ENCODE measurements at places on chromosomes 16 and 17.

DNA sequence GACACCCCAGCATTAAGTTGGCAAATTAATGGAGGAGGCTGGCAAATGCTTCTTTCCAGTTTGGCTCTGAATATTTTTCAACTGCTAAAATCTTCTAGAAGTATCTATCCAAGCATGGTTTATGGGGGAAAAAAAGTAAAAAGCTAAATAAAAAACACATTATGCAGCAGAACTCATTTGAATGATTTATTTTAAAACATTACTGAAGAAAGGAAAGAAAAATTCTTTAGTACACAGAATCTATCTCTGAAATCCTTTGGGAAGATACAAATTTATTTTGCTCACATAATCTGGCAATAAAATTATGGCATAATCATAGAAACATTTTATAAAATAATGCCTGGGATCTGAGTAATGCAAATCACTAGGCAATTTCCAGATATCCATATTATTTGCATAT, 328.1 kb upstream of the MON1B start:
- DNase-seq = no peak

- DNase-seq = no peak
Observed at GRCh38 chr17:16483021-16483645, 8.9 kb downstream of the LRRC75A start.

DNA sequence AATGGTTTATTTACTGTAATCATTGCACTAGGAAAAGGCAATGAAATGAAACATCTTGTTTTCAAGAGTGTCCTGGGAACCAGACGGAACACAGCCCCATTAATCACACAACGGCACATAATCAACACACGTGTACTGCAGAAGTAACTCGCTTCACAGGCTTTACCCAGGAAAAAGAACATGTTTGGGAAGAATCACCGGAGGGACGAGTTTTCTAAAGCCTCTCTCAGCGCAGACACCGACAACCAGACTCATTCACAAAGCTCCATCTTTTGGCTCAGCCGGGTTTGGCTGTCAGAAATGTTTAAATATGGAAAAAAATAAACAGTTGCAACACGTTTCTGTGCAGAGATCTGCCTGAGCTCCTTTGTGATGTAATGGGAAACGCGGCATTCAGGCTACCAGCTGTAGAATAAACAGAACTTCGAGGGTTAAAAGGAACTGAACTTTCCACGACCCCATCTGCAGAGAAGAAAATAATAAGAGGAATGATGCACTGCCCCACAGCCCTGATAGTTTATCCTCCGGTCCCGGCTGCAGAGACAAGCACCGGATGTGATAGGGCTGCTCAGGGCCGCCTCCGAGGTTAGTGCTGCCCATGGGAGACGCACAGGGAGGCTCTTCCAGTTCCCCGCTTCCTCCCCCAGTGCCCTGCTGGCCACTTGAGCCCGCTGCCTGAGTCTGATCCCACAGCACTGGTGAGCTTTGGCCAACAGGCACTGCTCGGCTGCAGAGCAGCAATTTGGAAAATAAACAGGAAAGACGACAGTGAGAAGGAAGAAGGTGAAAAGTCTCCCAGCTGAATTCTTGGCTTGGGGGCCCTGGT, 119.8 kb downstream of the HIC1 start:
- DNase-seq = no peak

- peak; percentile 9 for DNase-seq
Observed at GRCh38 chr16:5604770-5605169, 507.2 kb upstream of the EEF2KMT start.

DNA sequence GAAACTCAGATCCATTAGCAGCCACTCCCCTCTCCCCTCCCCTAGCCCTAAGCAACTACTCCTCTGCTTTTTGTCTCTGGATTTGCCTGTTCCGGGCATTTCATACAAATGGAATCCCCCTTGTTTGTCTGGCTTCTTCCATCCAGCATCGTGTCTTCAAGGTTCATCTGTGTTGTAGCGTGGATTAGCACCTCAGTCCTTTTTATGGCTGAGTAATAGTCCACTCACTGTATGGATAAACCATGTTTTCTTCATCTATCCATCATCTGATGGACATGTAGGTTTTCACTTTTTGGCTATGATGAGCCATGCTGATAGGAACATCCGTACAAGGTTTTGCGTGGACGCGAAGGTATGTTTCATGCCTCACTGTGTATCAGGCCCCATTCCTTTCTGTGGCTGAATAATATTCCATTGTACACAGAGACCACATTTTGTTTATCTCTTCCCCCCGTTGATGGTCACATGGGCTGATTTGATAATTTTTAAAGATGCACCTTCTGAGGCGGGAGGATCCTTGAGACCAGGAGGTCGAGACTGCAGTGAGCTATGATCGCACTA, 8.9 kb upstream of the GSE1 start:
- DNase-seq = no peak

DNA sequence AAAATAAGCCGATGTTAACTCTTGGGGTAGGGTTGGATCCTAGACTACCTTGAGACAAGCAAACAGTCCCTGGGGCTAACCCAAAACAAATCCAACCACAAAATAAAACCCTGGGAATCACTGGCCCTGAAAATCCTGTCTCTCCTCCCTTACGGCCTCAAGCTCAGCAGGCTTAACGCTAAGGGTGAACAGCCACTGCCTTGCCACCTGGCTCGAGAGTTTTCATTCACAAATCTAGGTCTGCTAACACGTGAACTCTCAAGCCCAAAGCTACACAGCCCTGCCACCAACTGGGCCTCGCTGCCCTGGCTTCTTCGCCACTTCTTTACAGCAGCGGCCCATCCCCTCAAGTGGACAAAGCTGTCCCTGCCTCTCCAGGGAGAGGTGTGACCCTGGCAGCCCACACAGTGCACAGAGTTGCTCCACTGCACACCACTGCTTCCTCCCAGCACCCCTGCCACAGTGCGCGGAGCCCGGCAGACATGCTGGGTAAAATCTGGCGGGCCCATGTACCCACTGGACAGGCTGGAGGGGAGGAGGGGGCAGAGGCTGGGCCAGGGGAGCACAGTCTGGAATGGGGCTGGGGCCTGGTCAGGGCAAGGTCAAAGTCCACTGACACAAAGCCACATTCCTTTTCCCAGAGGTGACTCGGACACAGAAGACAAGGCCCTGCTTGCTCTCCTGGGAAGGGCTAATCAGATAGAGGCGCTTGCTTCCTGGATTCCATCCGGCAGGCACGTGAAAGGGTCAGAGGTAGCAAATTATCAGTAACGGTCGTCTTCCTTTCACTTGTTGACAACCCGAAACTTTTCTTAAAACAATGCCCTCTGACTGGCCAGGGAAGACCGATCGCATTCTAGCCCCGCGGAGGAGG, 996 bp downstream of the PCYT2 start:
- DNase-seq = no peak

DNA sequence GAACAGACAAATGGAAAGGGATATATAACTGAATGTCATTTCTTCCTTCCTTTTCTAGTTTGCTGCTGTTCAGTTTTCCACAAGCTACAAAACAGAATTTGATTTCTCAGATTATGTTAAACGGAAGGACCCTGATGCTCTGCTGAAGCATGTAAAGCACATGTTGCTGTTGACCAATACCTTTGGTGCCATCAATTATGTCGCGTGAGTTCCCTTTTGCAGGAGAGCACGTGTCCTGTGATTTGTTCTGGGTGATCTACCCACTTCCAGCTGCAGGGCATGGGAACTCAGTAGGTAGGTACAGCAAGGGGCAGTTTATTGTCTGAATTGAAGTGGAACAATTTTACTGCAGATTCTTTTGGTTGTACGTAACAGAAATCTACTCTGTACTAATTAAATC, 8.8 kb downstream of the ITGAL start:
- DNase-seq = no peak

DNA sequence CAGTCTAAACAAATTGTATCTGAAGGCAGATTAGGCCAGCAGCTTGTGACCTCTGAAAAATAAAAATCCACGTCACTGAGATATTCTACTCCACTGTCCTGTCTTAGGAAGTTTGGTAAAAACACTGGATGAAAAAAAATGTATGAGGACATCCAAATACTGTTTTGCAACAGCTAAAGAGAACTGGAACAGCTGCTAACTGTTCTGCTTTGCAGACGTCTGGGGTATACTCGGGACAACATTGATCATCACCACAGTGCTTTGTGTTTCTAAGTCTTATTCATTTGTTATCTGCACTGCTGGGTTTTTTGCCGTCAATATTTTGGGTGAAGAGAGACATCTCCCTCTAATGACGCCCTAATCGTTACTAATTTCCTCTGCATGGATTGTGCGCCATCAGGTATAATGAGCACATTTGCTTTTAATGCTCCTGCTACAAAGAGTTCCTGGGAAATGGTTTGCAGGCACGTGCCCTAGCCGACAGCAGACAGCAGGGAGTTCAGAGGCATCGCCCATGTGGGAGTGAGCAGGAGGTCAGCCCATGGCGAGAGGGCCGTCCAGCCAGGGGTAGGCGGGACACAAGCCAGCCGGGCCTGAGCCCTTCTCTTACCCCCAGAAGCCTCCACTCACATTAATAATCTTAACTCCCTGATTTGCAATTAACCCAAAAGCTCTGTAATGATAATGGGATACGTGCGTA, 87.0 kb downstream of the CBLN1 start:
- DNase-seq = no peak

DNA sequence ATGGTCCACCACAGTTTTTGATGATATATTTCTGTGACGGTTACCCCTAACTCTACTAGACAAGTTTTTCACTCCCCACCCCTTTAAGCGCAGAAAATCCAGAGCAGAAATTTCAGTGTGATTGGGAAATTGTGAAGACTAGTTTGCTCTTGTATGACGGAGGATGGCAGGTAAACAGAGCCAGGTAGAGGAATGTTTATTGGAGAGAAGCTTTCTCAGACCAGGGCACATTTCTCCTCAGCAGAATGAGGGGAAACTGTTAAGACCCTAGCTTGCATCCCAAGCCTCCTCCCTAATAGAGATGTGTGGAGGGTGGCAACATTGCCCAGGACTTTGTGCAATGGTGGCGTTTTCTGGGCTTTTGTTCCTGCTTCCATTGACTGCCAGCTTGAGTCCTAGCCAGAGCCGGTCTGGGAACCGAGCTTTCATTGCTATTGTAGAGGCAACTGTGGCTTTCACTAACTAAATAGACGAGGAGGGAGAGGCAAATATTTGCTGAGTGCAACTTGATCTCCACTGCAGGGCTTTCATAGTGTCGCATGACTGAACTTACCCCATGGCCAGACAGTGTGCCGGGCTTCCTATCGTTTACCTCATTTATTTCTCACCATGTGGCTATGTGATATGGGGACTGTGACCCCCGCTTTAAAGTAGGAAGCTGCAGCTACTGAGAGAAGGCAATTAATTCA, 159.6 kb upstream of the MPHOSPH6 start:
- DNase-seq = no peak

GRCh38 chr16:20867585-20867984, 32.6 kb downstream of the DCUN1D3 start:
- no peak for DNase-seq

DNA sequence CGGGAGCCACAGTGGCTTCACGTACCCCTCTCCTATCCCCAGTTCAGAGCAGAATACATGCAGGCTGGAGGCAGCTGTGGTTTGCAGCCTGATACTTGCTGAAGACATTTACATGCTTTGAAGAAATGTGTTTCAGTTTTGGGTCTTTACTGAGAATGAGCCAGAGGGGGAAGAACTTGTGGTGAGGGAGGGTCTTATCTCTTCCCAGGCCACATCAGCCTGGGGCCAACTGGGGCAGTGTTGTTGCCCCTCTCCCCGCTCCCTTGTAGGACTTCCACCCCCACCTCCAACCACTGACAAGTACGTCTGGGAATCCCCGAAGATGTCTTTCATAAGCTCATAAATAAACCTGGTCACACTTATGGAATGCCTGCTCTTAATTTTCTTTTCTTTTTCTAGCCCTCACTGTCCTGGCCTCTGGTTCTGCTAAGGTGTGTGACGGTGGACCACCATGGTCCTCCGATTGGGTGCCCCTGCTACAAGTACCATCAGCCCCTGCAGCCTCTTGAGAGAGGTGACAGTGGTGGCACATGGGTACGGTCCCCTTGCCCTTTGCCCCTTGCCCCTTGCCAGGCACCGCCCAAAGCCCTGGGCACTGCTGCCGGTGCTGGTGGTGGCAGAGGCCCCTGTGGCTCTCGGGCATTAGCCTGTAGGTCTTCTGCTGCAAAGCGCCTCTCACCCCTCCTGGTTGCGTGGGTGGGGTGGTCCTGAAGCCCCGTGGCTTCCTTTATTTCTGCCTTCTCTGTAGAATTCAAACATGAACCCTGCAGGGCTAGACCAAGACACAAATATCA, 144.8 kb upstream of the RPH3AL start:
- DNase-seq = peak; percentile 62

DNA sequence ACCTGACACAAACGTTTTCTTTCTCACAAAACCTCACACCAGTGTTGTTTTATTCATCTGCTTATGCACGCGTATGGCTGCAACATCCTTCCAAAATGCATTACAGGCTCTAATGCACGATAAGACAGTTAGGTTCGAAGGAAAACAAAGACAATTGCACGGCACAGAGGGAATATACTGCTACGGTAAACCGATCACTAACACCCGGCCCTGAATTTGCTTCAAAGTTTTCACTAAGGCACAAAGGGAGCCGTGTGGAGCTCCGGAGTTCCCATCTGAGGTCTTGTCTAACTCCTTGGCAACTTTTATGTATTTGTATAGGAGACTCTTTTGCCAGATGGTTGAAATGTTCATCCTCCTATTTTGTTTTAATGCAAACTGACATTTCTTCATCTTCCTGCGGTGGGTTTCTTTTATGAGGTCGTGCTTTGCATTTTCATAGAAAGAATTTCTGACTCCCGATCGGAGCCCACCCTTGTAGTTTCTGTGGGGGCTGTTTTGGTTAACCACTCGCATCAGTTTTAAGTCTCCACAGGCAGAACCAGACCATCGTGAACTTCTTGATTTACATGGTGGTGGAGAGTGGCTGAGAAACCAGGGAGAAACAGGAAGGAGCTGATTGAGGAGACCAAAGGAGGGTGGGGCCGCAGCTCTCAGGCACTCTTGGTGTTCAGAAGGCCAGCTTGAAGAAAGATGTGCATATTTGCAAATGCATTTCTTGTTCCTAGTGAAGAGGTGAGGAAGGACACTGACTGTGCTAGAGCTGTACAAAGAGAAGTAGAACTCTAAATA, 516.8 kb downstream of the MAF start:
- no peak for DNase-seq

- DNase-seq = no peak
Observed at GRCh38 chr17:82315703-82316358, 1.6 kb downstream of the CD7 start.

- no peak for DNase-seq
Observed at GRCh38 chr16:987906-988305, 6.3 kb downstream of the SOX8 start.

- DNase-seq = no peak
Observed at GRCh38 chr17:79761894-79762589, 15.9 kb upstream of the CBX2 start.
